ENCODE measurements at places on chromosomes 1 and 21. TPM values are rescaled to one million over a fixed set of nuclear protein-coding genes. Genes with fewer than 3 reads are reported as not detected.
A peak's percentile ranks its signal among the peaks of the same experiment; 100 is the strongest.

DNA sequence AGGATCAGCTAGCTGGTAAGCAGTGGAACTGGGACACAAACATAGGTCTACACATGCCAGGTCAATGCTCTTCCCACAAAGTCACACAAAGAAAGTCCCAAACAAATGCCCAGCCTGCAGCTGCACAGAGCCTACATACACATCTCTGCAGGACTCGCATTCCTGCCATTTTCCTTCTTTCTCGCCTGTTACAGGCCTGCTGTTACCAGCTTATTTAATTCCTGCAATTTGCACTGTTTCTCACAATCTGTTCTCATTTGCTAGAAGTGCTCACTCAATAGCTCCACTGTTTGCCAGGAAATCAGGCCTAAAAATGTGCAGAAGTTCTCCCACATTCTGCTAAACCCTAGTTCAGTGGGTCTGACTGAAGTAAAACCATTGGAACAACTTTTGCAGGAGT is 362.6 kb upstream of the C1orf87 start:
- DNase-seq: no peak

GRCh38 chr1:2561898-2562895 is 6.0 kb downstream of the TNFRSF14 start:
- DNase-seq: no peak

DNA sequence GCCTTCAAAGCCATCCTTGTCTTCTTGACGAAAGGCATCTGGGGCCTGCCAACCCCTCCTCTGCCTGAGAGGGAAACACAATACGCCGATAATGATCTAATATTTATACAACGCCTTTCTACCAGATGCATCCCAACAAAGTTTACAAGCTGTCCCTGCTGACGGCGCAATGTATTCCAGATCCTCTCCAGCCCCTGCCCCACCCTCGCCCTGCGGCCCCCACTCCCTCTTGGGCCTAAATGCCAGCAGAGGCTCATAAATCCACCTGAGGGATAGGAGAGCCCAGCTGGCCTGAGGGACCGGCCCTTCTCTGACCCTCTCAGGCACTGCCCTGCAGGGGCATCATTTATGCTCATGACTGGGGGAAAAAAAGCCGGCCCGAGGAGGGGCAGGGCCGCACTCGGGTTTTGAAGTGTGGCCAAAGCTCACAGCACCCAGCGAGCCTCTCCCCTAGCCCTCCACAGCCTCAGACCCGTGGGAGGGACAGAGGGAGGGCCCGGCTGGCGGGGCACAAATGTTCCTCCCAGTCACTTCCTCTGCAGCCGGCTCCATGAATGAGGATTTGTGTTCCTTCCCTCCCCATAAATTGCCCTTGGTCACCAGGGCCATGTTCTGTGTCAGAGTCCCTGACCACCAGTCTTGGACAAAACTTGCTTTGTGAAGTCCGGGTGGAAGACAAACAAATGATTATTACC is 140.3 kb downstream of the FOXD2 start:
- no peak for DNase-seq

DNA sequence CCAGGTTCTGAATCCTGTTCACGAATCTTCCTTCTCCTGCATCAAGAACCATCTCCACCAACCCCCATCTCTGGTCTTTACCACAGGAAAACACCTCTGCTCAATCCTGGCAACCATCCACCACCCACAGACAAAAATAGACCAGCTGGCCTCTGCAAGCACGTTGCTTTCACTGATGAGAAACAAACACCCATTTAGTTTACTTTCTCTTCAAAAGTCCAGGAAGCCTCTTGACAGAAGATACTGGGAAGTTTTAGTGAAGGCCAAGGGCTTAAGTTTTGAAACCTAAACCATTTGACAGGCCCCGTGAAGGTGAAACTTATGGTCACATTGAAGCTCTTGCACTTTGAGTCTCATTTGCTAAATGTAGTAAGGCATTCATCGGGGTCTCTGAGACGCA is 122.6 kb upstream of the PPP2R5A start:
- DNase-seq: no peak

- DNase-seq: no peak
These were observed 43.5 kb upstream of the DNAJC6 start for GRCh38 chr1:65265651-65266351.

DNA sequence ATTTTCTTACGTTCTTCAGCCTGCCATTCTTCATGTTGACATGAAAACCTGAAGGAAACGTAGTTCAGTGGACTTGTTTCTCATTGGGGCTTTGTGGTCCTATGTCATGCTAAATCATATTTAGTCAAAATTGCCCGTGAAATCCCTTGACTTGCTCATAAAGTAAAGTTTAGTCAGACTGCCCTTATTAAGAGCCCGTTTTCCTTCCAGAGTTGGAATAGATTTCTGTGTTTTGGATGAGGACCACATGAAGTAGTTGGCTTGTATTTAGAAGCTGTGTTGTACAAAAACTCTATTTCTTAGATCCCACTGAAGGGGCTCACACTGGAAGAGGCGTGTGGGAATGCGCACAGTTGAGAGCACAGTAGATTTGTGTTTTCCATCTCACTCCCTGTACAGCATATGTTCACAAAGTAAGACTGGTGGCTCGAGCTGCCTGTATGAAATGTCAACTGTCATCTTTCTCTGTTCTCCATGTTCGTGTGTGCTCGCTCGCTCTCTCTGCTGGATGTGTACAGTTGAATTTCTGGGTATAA is 42.4 kb downstream of the CAMTA1 start:
- DNase-seq: no peak

- DNase-seq: no peak
These were observed 24.9 kb downstream of the CROCC start for GRCh38 chr1:16946646-16947045.

- DNase-seq: no peak
These were observed 589.7 kb downstream of the LMO4 start for GRCh38 chr1:87918398-87918797.

- no peak for DNase-seq
These were observed 20.6 kb upstream of the BCAR3 start for GRCh38 chr1:93702111-93702827.

- DNase-seq: no peak
These were observed 17.1 kb downstream of the ETS2 start for GRCh38 chr21:38822778-38823238.

DNA sequence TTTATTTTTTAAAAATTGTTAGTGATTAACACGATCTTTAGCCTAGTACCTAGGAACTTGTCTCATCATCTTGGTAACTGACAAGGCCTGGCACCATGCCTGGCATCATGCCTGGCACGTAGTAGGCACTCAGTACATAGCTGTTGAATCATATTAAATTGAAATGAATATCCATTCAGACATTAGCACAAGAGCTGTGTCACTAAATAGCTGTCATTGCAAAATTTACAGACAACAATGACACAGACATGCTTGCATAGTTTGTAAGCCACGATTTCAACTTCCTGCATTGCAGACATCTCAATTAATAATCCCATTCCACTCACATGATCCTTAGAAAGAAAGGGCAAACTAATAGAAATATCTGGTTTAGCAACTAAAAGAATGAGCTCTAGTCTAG is 15.4 kb upstream of the PHACTR4 start:
- peak; percentile 87 for DNase-seq

DNA sequence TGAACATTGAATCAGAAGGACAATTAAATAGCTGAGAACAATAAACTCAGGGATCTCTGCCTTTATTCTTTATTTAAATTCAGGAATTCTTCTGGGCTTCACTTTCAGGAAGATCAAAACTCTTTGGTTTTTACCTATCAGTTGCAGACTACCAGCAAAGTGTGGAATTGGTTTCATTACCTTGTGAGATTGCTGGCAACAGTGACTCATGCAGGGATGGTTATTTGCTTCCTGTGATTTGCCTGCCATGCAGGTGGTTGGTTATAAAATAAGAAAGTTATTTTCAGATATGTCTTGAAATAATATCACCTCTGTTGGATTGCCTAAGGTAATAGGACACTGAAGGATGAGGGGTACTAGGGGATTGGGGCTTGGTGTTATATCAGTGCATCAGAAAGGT is 204.6 kb downstream of the PTBP2 start:
- peak; percentile 49 for DNase-seq

- DNase-seq: no peak
These were observed 70.9 kb upstream of the ETS2 start for GRCh38 chr21:38734646-38735365.

- no peak for DNase-seq
These were observed 26.1 kb downstream of the TOR3A start for GRCh38 chr1:179107706-179108629.

- DNase-seq: no peak
These were observed 10.3 kb downstream of the NBL1 start for GRCh38 chr1:19654386-19654785.

TRPM2 gene
- 1.1 TPM for total RNA-seq

MANEAL gene
- 0.39 TPM for total RNA-seq

PTGFRN gene
- 171 TPM for total RNA-seq

RGS13 gene
- not detected for total RNA-seq

LCE4A gene
- not detected for total RNA-seq

TMEM52 gene
- total RNA-seq: 1.8 TPM

PPIAL4G gene
- not detected for total RNA-seq

LAMC1 gene
- total RNA-seq: 109 TPM

HHAT gene
- 4.2 TPM for total RNA-seq

ATAD3C gene
- total RNA-seq: 0.51 TPM

IFI44L gene
- total RNA-seq: 31.8 TPM

CHI3L2 gene
- total RNA-seq: 0.28 TPM

OR13G1 gene
- total RNA-seq: not detected

RAB42 gene
- total RNA-seq: 1.5 TPM

VCAM1 gene
- total RNA-seq: not detected

ATP1B1 gene
- 35.8 TPM for total RNA-seq
